Activated CD4-positive, alpha-beta memory T cell treated with anti-CD3 and anti-CD28 coated beads, Interleukin-2, amount 10 ng/mL, durations not matched to agents 7 days and 5 days (primary cell): ENCODE measurements at places on chromosomes 4 and X. TPM values are rescaled to one million over a fixed set of nuclear protein-coding genes. Genes with fewer than 3 reads are reported as not detected.

- H3K4me3 ChIP-seq = no peak overlapping the region
- DNase-seq = no peak
- no peaks in the 10 kb centered on the region for H3K4me1 ChIP-seq
- no peaks in the 10 kb centered on the region for H3K36me3 ChIP-seq
- H3K27me3 ChIP-seq = no peaks in the 10 kb centered on the region
- no peak overlapping the region for H3K27ac ChIP-seq
These were observed 109.2 kb upstream of the NPY2R start for GRCh38 chr4:155099231-155099630.

DNA sequence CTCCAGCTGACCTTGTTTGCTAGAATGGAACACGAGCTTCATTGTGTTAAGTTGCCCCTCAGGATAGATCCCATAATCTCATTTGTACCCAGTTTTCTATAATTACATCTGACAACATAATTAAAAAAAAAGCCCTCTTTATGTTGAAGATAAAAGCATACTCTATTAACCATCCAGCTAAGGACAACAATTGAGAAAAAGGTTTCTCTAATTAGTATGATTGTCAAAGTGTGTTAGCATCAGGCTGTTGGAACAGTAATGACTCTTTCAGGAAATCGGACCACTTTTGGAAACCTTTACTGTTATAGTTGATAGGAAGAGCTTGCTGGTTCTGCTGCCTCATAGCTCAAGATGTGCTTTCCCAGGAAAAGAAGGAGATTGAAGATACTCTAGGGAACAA, 172.6 kb downstream of the FHIP1A start:
- peaks cover 13% of the 10 kb centered on the region for H3K27me3 ChIP-seq
- H3K4me3 ChIP-seq = no peak overlapping the region
- no peaks in the 10 kb centered on the region for H3K36me3 ChIP-seq

- H3K27me3 ChIP-seq = peaks cover 5% of the 10 kb centered on the region
- DNase-seq = no peak
- no peak overlapping the region for H3K4me3 ChIP-seq
- no peak overlapping the region for H3K27ac ChIP-seq
- H3K4me1 ChIP-seq = peaks cover 4% of the 10 kb centered on the region
These were observed 81.1 kb downstream of the PPP2R2C start for GRCh38 chr4:6391186-6391851.

DNA sequence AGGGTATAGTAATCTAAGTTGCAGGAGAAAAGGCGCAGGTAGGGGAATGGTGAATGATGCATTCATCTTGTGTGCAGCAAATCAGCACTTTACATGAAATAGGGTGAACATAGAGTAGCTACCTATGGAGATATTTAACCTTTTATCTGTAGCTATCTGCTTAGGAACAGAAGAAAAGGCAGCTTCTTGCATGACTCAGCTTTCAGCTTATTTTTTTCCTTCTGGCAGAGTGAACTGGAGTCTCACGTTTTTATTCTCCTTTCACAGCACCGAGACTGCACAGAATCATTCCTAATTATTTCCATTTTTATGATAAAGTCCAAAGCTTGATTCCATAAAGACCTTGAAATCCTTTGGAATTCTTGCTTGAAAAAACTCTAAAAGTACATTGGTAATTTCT, 4.8 kb upstream of the SCOC start:
- no peaks in the 10 kb centered on the region for H3K36me3 ChIP-seq
- H3K4me3 ChIP-seq = no peak overlapping the region
- no peak overlapping the region for H3K27ac ChIP-seq
- H3K27me3 ChIP-seq = peaks cover 2% of the 10 kb centered on the region

DNA sequence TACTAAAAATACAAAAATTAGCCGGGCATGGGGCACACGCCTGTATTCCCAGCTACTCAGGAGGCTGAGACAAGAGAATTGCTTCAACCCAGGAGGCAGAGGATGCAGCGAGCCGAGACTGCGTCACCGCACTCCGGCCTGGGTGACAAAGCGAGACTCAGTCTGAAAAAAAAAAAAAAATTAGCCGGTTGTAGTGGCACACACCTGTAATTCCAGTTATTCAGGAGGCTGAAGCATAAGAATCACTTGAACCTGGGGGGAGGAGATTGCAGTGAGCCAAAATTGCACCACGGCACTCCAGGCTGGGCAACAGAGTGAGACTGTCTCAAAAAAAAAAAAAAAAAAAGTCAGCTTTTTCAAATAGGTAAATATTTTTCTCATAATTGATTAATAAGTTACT, 71.9 kb downstream of the WDFY3 start:
- H3K36me3 ChIP-seq = no peaks in the 10 kb centered on the region
- H3K27me3 ChIP-seq = no peaks in the 10 kb centered on the region

DNA sequence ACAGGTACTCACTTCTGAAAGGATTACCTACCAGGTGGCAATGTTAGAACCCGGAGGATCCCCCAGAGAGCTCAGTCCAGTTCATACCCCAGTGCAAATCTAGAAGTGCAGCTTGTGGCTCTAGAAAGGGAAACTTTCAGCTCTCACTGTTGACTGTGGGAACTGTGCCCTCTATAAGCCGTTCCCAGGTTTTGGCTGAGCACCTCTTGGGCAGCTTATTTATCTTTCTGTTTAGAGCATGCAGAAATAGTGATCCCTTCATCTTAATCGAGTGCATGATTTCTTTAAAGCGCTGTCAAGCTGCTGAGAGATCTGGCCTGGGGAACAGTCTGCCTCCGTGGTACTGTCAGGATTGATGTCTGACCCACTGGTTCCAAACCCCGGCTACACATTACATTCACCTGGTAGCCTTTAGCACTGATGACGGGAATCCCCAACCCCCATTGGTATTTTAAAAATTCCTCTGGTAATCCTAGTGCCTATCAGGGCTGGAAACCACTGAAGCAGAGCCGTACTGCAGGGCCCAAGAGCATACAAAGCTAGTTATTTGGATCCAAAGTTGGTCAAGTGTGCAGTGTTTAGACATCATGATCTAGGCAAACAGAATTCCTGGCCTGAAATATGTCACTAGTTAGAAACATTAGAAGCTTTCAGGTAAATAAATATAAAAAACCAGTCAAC, 103.2 kb downstream of the KLHL8 start:
- no peak for DNase-seq
- H3K36me3 ChIP-seq = peaks cover 74% of the 10 kb centered on the region
- H3K4me1 ChIP-seq = peaks cover 16% of the 10 kb centered on the region
- no peaks in the 10 kb centered on the region for H3K27me3 ChIP-seq
- no peak overlapping the region for H3K27ac ChIP-seq

SLITRK4 gene
- not detected for total RNA-seq

RAB41 gene
- not detected for total RNA-seq
